ENCODE measurements at places on chromosomes 12 and 14. TPM values are rescaled to one million over a fixed set of nuclear protein-coding genes. Genes with fewer than 3 reads are reported as not detected.

Gene NUDT14
- total RNA-seq = 47.1 TPM

Gene JPH4
- total RNA-seq = not detected

Gene MGST1
- 26.6 TPM for total RNA-seq

Gene NRIP2
- not detected for total RNA-seq

Gene CDH24
- total RNA-seq = 7.5 TPM

Gene VRTN
- total RNA-seq = not detected

Gene KRT79
- total RNA-seq = not detected

Gene ZNF140
- total RNA-seq = 20.8 TPM

Gene ABHD12B
- not detected for total RNA-seq

Gene DCP1B
- total RNA-seq = 6.2 TPM

Gene FAM186B
- 0.32 TPM for total RNA-seq

Gene CD4
- total RNA-seq = not detected

Gene IL31
- total RNA-seq = not detected

Gene TMBIM4
- total RNA-seq = 81.2 TPM

Gene ACOT2
- total RNA-seq = 7.8 TPM

Gene FLVCR2
- 0.32 TPM for total RNA-seq

Gene ASCL1
- not detected for total RNA-seq

Gene UTP20
- 18.5 TPM for total RNA-seq

Gene GLS2
- not detected for total RNA-seq

Gene TMPRSS12
- total RNA-seq = not detected

Gene CHD8
- 47.9 TPM for total RNA-seq

Gene KLHDC1
- 1.1 TPM for total RNA-seq

Gene C12orf50
- total RNA-seq = not detected

Gene IFI27
- 748 TPM for total RNA-seq

Gene GYS2
- total RNA-seq = not detected

Gene KRT6B
- total RNA-seq = not detected

Data from epithelial cell of umbilical artery (primary cell).